ENCODE measurements at places on chromosomes 4 and X.
A peak's percentile ranks its signal among the peaks of the same experiment; 100 is the strongest.

GRCh38 chr4:133147286-133147821 lies 1.7 kb upstream of the PCDH10 start:
- DNase-seq: no peak

GRCh38 chr4:160709546-160709945 lies 1454.3 kb downstream of the FSTL5 start:
- no peak for DNase-seq

GRCh38 chr4:146647615-146648460 lies 9.1 kb downstream of the POU4F2 start:
- DNase-seq: no peak

DNA sequence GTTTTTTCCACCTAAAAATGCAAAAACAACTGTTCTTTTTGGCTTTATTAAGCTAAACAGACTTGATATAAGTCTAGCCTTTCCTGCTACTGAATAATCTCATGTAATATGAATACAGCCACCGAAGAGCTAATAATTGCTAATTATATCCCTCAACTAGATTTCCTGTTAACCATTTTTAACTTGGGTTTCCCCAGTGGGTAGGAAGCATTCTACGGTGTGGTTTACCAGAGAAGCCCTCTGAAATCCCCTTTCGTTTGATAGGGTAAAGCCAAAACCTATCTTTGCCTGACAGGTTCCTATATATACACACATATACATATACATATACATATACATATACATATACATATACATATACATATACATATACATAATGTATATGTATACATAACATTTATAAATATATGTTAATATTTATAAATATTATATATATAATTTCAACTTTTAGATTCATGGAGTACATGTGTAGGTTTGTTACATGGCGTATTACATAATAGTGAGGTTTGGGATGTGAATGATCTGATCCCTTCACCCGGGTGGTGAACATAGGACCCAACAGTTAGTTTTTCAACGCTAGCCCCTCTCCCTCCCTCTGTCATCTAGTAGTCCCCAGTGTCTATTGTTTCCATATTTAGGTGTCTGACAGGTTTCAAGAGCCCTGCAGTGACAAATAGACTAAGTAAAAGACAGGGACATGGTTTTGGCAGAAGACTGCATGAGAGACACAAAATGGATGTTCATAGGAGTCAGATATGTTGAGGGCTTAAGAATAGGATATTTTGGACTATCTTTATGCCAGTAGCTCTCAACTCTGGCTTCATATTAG lies 62.4 kb downstream of the ATXN3L start:
- DNase-seq: peak; percentile 7

DNA sequence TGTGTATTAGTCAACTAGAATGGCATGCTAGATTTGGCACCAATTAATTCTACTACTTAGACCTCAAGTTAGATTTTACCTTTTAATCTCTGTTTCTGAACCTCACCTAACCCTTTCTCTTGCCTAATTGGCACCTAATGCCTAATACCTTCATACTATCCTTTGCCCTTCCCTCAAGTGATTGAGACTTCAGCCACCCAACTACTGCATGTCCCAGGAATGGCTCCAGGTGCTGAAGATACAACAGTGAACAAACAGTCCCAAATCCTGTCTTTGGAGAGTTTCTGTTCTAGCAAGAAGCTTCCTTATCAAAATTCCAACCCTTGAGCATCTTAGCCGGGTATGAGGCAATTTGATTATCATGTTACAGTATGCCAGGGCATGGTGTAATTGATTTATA lies 139.9 kb downstream of the CPE start:
- DNase-seq: no peak

- no peak for DNase-seq
These were observed 72.9 kb upstream of the PRDM5 start for GRCh38 chr4:120995266-120996010.

DNA sequence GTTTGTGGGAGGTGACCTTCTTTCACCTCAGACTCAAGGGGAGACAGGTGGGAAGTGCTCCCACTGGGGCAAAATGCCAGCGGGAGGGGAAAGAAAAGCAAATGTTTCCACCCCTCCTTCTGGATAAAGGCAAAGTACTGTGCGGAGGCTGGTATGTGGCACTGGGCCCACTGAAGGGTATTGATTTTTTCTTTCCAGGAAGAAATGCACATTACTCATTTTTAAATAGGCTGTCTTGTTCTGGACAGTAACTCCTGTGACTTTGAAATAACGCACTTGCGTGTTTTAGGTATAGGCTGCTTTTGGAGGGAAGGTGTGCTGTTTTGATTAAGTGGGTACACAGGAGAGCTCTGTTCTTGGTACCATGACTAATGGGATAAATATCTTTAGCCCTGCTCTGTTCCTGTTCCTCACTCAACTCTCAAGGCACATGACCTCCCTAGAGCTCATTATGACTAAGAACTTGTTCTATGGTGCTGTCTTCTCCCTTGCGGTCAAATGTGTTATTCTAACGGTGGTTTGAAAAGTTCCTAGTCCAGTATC lies 40.7 kb upstream of the MBTPS2 start:
- DNase-seq: no peak

- DNase-seq: no peak
These were observed 853.8 kb downstream of the ADGRL3 start for GRCh38 chr4:62053974-62054373.

- peak; percentile 1 for DNase-seq
These were observed 24.8 kb downstream of the PDGFC start for GRCh38 chr4:156946516-156947424.

- no peak for DNase-seq
These were observed 54.7 kb upstream of the KLHL13 start for GRCh38 chrX:118171356-118171755.

- DNase-seq: no peak
These were observed 42.9 kb downstream of the PSAPL1 start for GRCh38 chr4:7391637-7392437.

GRCh38 chr4:44493924-44494323 lies 45.3 kb upstream of the KCTD8 start:
- DNase-seq: no peak

DNA sequence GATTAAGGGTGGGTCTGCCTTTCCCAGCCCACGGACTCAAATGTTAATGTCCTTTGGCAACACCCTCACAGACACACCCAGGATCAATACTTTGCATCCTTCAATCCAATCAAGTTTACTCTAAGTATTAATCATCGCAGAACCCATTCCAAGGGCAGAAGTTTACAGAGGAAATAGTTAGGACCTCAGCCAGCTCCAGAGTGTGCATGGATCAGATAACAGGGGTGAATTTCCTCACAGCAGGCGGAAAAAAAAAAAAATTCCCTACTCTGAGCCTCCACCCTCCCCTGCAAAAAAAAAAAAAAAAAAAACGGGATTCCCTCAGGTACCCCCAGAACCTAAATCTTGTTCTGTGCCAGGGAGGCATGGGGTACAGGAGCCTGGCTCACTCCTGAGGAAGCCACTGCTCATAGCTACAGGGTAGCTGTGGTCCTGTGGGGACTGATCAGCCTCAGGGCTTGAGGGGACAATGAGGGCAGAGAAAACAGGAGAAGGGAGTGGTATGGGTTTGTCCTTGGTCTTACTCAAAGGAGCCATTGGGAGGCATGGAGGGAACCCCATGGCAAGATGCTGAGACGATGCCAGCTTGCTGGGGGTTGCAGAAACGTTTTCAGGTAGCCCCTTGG lies 113.0 kb downstream of the DHRSX start:
- no peak for DNase-seq

- DNase-seq: no peak
These were observed 146.4 kb downstream of the CPEB2 start for GRCh38 chr4:15148691-15149090.

DNA sequence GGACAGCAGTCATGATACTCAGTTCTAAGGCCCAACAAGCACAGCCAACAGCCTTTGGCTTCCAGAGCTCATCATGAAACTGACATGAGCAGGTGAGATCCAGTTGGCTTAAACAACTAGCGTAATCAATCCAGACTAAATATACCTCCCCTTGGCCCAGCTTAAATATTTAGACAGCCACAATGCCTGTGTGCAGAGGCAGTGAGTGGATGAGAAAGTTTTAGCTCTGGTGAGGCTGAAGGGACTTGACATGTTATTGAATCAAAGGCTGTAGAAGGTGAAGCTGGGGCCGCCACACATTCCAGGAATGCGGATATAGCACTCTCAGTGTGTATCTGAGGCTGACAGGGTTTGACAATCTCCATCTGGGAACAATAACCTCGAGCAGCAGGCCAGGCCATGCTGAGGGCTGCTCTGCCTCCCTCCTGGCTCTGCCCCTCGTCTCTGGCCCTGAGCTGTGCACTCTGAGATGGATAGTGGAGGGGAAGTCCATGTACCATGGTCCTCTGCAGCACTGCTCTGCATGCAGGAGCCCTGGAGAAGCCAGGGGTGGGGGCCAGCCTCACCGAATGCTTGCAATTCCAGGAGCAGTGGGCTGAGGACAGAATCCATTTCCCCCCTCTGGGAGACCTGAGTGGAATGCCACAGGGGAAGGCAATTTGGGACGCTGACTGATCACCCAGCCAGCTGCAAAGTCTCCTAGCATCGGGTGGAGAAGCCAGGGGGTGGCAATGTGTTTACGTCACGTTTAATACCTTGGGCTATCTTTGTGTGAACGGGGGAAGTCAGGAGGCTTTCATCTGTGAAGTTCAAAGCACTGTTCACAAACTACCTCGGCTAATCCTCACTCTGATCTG lies 37.3 kb upstream of the RASL11B start:
- DNase-seq: no peak

- no peak for DNase-seq
These were observed 47.9 kb upstream of the RPA4 start for GRCh38 chrX:96835660-96836289.

DNA sequence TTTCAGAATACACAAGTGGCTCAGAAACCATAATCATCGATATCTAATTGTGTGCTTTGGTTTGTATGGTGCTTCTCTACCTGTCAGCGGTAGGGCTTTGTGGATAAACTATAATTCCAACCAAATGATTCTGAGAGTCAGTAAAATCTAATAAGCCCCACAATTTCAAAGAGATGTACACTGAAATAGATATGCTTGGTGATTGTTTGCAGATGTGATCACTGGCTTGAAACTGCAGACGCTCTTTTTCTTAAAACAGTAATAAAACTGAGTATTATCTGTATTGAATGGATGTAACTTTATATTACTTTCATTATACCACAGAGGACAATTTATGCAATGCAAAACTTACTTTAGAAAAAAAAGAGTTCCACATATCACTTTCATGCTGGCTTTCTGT lies 198.8 kb upstream of the ANXA10 start:
- no peak for DNase-seq

GRCh38 chr4:87030755-87031441 lies 96.1 kb downstream of the AFF1 start:
- no peak for DNase-seq

- peak; percentile 53 for DNase-seq
These were observed at the start of gene ARL9 for GRCh38 chr4:56505269-56506130. ARL9 (plus strand) TSS chr4:56505791; CDS start chr4:56505863, 72 bp downstream.

DNA sequence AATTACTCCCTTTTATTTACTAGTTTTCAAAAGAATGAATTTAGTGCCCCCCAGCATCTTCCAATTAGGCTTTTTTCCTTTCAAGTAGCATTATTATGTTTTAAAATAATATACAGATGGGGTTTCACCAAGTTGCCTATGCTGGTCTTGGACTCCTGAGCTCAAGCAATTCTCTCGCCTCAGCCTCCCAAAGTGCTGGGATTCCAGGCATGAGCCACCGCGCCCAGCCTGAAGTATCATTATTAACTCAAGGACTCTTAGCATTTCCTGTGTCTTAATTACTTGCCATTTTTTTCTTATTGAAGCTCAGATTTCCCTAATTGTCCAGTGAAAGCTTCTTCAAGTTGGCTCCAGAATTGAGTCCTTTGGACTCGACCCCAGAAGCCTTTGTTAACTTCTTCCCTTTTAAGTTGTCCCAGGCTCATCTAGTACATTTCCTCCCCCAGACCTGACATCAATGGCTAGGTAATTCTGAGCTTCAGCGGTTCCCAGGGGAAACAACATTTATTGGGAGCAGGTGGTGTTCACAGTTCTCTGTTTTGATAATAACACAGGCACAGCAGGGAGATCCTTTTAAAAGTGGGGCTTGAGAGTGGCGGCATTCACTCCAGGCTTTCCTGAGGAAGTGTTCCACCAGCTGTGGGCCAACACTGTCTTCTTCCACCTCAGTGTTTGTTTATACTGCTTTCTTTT lies 10.0 kb downstream of the SAT1 start:
- no peak for DNase-seq

DNA sequence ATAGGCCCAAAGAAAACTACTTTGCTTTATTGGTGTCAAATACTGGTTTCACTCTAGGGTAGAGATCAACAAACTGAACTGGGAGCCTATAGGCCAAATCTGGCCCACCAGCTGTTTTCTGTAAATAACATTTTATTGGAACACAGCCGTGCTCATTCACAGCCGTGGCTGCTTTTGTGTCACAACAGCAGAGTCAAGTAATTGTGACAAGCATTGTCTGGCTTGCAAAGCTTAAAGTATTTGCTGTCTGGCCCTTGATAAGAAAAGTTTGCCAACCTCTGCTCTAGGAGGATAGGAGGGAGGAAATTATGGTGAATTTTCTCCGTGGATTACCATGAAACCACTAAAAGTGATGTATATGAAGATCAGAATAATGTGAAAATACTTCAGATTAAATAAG lies 53.4 kb downstream of the GPAT3 start:
- no peak for DNase-seq

DNA sequence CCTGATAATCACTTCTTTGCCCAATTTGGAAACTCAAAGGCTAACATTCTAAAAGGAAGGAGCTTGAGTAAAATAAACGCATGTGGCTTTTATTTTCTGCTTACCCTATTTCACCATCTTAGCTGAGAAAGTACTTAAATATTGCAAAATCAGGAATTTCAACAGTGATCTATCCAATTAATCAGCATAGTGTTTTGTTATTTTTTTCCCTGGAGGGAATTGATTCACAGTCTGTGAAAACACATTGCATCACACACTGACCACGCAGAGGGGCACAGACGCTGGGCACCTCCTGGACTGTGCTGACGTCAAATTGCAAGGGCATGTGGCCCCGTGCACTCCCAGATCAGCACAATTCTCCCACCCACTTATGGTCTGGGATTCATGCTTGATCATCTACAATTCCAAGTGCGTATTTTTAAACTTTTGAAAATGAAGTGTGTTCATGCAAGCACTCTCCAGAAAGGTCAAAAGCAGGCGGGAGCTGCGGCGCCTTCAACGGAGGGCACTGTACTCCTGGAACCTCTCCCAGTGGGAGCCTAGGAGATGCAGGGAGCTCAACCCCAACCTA lies 320.6 kb upstream of the PPARGC1A start:
- DNase-seq: no peak

- DNase-seq: no peak
These were observed 112.7 kb downstream of the ASMT start for GRCh38 chrX:1727531-1728027.

DNA sequence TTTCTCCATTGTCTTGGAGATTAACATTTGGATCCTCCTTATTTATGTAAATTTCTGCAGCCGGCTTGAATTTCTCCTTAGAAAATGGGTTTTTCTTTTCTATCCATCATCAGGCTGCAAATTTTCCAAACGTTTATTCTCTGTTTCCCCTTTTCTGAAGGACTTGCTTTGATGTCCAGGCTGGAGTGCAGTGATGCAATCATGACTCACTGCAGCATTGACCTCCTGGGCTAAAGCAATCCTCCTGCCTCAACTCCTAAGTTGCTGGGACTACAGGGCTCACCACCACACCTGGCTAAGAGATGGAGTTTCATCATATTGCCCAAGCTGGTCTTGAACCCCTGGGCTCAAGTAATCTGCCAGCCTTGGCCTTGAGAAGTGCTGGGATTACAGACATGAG lies 144.0 kb upstream of the ZXDB start:
- no peak for DNase-seq

GRCh38 chr4:8315435-8316250 lies 46.1 kb downstream of the HTRA3 start:
- DNase-seq: no peak

All from activated CD4-positive, alpha-beta T cell treated with anti-CD3 and anti-CD28 coated beads, Interleukin-2, Interleukin-4, amounts not matched to agents 100 ng/mL and 50 ng/mL, durations not matched to agents 16 hours and 8 hours (primary cell).